ENCODE measurements at places on chromosomes 11 and 22.

DNA sequence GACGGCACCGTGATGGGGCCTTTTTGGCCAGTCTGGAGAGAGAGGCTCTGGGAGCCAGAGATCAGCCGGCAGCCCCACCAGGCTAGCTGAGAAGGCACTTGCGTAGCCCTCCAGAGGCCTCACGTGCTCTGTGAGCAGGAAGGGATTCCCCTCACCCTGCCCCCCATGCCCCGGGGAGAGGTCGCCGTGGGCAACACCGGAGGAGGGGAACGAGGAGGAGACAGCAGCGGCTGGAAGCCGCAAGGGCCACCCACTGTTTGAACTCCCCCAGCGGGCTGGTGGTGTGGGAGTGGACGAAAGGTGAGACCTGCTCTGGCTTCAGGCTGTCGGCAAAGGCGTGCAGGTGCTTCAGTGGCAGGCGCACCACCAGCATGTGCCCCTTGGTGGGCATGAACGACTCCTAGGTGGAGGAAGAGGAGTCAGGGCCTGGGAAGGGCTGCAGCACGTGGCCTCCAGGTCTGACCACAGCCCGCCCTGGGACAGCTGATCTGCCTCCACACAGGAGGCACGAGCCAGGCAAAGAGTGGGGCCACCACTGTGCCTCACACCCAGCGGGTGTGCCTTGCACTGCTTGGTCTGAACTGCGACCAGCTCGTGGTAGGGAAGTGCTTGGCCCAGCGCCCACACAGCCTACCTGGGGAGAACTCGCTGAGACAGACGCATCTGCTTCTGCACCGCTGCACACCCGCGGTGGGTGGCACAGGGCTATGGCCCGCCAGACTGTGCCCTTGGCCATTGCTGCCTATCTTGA, 99.9 kb downstream of the MED15 start:
- no peak for DNase-seq

DNA sequence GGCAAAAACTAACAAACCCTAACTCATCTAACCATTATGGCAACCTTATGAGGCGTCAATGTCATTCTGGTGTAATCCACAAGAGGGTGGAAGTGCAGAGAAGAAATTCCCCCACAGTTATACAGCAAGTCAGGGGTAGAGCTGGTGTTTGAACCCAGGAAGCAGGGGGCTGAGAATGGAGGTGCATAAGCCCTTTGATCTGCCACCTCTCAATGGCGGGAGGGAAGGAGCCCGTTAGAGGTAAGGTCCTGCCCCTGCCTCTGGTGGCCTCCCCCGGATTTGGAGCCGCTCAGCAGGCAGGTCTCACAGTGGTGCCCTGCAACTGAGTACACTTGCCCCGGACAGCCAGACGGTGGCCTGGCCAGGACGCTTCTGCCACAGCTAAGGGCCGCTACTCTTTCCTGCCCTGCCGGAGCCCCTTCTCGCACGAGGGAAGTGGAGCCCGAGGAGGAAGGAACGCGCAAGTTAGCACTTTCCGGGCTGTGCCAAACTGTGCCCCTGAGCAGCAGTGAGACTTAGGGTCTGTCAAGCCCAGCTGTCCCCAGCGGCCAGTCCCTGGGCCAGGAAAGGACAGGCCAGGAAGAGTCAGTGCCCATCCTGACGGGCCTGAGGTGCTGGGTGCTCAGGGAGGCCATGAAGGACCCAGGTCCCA, 1.1 kb downstream of the FXYD2 start:
- DNase-seq: peak; percentile 65

DNA sequence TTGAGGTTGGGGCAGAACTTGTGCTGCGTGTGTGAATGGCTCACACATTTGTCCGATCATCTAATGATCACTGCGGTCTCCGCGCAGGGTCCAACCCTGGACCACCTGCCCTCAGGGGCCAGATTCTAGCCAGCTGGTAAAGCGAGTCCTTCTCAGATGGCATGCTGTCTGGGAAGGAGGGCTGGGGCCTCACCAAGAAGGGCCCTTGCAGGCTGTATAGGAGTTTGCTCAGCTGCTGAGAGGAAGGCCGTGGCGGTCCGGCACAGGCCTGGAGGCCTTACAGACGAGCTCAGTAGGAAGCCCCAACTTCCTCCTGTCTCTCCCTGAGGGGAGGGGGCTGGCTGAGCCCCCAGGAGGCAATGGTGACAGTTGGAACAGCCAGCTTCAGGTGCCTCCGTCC, 13.7 kb downstream of the PHLDA2 start:
- no peak for DNase-seq

DNA sequence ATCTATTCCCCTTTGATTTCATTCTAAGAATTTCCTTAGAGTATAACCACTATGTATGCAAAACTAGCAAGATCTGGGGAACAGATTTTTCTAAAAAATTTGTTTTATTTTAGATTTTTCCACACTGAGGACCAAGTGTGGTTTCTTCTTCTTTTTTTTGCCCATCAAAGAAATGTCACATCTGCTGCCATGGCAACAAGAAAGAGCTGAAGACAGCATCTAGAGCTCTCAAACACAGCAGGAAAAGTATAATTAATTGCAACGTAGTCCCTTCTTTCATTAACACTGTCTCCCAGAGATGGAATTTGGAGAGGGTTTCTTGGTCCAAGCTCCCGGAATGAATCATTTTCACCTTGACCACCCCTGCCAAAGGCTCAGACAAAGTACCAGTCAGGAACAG, 256.7 kb upstream of the CCDC90B start:
- DNase-seq: no peak

Data from activated effector memory CD4-positive, alpha-beta T cell treated with anti-CD3 and anti-CD28 coated beads, Interleukin-2, amount 50 U/mL, for 16 hours (primary cell).